ENCODE measurements at places on chromosomes 2 and 18.

DNA sequence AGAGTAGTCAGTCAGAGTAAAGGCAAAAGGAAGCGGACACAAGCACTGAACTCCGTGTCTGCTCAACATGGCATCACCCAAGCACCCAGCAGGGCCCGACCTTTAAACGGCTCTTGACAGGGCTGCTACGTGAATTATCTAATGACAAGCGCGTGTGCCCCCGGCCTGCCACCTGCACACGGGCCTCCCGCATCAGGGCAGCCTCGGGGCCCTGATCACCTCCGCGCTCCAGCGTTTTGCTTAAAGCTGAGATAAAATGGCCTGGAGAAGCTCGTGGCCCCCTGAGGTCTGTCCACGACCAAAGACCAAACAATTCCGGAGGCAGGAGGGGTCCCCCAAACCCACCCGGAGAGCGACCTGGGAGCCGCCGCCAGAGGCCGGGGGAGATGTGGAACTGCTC is 376 bp downstream of the NDUFA10 start:
- no peak for DNase-seq

- no peak for DNase-seq
Observed at GRCh38 chr2:36859366-36859792, 107.0 kb downstream of the STRN start.

DNA sequence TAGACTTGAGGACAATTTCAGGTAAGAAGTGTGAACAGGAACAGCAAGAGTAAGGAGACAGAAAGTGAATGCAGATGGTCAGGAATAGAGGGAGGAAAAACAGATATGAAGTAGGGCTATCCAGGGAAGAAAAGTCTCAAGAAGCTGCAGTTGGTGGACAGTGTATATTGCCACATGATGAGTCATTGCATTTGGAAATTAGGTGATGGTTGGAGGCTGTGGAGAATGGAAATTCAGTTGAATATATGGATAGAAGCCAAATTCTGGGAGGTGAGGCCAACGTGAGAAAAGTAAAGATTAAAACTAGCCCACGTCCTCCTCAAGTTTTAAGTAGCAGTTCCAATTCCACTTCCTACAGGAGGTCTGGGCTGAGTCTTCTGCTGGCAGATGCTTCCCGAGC is 158.4 kb downstream of the UBE2E3 start:
- no peak for DNase-seq

GRCh38 chr18:64919971-64920570 is 771.2 kb upstream of the LINC00305 start:
- no peak for DNase-seq

DNA sequence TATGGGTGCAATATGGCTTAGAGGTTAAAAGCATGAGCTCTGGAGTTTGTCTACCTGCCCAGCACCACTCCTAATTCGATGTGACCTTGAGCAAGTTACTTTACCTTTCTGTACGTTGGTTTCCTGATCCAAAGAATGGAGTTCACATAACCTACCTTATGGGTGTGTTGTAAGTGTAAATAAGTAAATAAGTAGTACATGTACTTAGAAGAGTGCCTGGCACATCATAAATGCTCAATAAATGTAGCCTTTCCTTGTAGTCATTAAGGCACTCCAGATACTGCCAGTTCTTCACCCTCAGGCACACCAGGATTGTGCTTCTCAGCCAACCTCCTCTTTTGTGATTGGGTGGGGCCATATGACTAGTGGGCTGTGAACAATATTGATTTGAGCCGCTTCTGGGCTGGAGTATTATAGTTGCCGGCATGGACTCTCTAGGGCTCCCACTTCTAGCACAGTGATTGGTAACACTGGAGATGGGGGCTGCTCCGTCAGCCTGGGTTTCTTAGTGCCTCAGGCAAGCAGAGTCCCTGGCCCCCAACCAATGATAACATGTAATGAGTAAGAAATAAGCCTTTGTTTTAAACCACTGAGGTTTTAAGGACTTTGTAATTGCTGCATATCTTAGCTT is 101.7 kb upstream of the NOSTRIN start:
- DNase-seq: no peak

- no peak for DNase-seq
Observed at GRCh38 chr2:119431976-119432850, 559 bp downstream of the TMEM37 start.

GRCh38 chr18:24964216-24964615 is 387.8 kb downstream of the ZNF521 start:
- no peak for DNase-seq

Measured in stimulated activated CD8-positive, alpha-beta memory T cell treated with anti-CD3 and anti-CD28 coated beads, Interleukin-7, amount 100 ng/mL, for 1 hour (primary cell).